ENCODE measurements at places on chromosomes 2 and 18. TPM values are rescaled to one million over a fixed set of nuclear protein-coding genes. Genes with fewer than 3 reads are reported as not detected.

ATP9B gene
- total RNA-seq, result 91.1 TPM

TUBA4B gene
- not detected for total RNA-seq

ANKRD36C gene
- total RNA-seq, result 589 TPM

ITGAV gene
- total RNA-seq, result 75.4 TPM

RUFY4 gene
- total RNA-seq, result not detected

STPG4 gene
- 1.9 TPM for total RNA-seq

POTEC gene
- 0.31 TPM for total RNA-seq

SLC14A1 gene
- total RNA-seq, result 0.94 TPM

PIEZO2 gene
- total RNA-seq, result 2.8 TPM

DLX2 gene
- total RNA-seq, result 9.4 TPM

NEUROD1 gene
- total RNA-seq, result 4.7 TPM

STK11IP gene
- 24.4 TPM for total RNA-seq

IL1R1 gene
- total RNA-seq, result 0.31 TPM

ZFP36L2 gene
- total RNA-seq, result 2.8 TPM

ABCB11 gene
- 1.6 TPM for total RNA-seq

ACTG2 gene
- not detected for total RNA-seq

SNTG2 gene
- 8.5 TPM for total RNA-seq

ALPP gene
- not detected for total RNA-seq

ELOA2 gene
- not detected for total RNA-seq

RAX gene
- not detected for total RNA-seq

OSBPL6 gene
- total RNA-seq, result 34.4 TPM

OLA1 gene
- total RNA-seq, result 79.2 TPM

SKA1 gene
- 1.9 TPM for total RNA-seq

CD8B gene
- not detected for total RNA-seq

GAREM2 gene
- total RNA-seq, result 11.9 TPM

BARD1 gene
- 47.3 TPM for total RNA-seq

DPP4 gene
- total RNA-seq, result 9.4 TPM

MBOAT2 gene
- total RNA-seq, result 241 TPM

DPYSL5 gene
- 184 TPM for total RNA-seq

TFCP2L1 gene
- under 0.01 TPM for total RNA-seq

SCN7A gene
- total RNA-seq, result 0.94 TPM

RAB17 gene
- total RNA-seq, result not detected

LAMA1 gene
- total RNA-seq, result 26.0 TPM

DLGAP1 gene
- 277 TPM for total RNA-seq

SP140L gene
- 1.3 TPM for total RNA-seq

GKN1 gene
- total RNA-seq, result not detected

PSD4 gene
- total RNA-seq, result 5.3 TPM

RPRM gene
- total RNA-seq, result 71.7 TPM

SLC38A11 gene
- total RNA-seq, result 7.8 TPM

Measured in parietal lobe (tissue), 2 donors.